Stimulated activated CD8-positive, alpha-beta memory T cell treated with anti-CD3 and anti-CD28 coated beads, Interleukin-2, amount 100 ng/mL, for 1 hour (primary cell): ENCODE measurements at places on chromosomes 16 and 17.

- no peak for DNase-seq
Observed at GRCh38 chr16:29903590-29903989, 3.3 kb downstream of the ASPHD1 start.

DNA sequence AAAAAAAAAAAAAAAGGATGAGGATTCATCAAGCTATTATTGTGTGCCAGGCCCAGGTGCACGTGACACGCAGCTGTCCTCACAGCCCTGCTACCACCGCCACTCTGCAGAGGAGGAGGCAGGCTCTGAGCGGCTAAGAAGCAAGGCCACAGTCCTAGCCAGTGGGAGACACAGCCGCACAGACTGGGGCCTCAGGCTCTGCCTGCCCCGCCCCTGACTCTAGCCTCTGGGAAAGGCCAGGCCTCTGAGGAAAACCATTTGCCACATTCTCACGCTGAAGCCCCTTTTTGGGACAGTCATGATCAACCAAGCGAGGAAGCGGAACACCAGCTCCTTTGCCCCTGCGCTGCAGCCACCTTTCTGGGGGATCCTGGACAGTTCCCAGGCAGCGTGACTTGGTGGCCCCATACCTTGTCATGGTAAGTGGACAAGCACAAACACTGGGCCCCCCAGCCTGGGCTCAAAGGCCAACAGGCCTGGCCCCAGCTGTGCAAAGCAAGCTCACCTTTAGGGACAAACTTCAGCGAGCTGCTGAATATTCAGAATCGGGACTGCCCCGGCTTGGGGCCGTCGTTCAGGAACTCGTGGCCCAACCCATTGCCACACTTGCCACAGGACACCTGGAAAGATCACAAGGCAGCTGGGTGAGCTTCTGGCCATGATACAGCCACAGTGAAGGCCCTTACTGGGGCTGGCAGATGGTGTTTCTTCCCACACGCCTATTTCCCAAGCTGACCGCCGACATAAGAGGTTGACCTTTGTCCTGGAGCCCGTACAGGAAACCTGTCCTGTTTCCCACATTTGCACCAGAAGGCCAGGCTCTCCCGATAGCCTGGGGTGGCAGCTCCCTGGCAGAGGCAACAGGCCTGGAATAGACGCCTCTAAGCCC lies 2.5 kb downstream of the MSRB1 start:
- DNase-seq: no peak

DNA sequence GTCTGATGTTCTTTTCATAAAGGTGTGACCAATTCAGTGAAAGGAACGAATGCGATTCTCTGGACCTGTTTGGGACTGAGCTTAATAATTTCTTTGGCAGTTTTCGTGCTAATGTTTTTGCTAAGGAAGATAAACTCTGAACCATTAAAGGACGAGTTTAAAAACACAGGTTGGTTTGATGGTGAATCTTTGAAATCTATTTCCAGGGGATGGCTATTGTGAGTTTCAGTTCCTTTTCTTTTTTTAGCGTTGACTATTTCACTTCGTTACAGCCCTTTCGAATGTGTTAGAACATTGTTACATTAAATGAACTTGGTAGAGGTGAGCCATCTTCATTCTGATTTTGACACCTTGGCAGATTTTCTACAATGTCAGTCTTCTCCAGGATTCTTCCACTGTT lies 1.2 kb downstream of the TNFRSF17 start:
- DNase-seq: no peak

DNA sequence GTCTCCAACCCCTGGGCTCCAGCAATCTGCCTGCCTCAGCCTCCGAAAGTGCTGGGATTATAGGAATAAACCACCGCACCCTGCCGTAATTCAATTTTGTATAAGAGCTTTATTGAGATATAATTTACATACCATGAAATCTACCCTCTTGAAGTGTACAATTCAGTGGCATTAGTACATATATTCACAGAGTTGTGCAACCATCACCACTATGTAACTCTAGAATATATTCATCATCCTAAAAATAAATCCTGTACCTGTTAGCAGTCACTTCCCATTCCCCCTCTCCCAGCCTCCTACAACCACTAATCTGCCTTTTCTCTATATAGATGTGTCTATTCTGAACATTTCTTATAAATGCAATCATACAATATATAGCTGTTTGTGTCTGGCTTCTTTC lies 26.1 kb downstream of the TOM1L2 start:
- DNase-seq: no peak

DNA sequence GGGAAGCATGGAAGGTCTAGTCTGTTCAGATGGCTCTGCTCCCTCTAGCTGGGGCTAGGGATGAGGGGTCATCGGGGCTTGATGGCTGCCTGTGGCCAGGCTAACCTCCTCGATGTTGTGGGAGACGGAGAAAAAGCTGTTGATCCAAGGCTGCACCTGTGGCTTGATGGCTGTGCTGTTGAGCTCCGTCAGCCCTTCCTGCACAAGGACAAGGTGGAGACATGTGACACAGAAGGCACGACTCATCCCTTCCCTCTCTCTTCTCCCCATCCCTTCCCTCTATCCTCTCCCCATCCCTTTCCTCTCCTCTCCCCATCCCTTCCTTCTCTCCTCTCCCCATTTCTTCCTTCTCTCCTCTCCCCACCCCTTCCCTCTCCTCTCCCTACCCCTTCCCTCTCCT lies 28.2 kb downstream of the FCSK start:
- no peak for DNase-seq

GRCh38 chr16:81608523-81609209 lies 164.1 kb downstream of the CMIP start:
- DNase-seq: no peak

DNA sequence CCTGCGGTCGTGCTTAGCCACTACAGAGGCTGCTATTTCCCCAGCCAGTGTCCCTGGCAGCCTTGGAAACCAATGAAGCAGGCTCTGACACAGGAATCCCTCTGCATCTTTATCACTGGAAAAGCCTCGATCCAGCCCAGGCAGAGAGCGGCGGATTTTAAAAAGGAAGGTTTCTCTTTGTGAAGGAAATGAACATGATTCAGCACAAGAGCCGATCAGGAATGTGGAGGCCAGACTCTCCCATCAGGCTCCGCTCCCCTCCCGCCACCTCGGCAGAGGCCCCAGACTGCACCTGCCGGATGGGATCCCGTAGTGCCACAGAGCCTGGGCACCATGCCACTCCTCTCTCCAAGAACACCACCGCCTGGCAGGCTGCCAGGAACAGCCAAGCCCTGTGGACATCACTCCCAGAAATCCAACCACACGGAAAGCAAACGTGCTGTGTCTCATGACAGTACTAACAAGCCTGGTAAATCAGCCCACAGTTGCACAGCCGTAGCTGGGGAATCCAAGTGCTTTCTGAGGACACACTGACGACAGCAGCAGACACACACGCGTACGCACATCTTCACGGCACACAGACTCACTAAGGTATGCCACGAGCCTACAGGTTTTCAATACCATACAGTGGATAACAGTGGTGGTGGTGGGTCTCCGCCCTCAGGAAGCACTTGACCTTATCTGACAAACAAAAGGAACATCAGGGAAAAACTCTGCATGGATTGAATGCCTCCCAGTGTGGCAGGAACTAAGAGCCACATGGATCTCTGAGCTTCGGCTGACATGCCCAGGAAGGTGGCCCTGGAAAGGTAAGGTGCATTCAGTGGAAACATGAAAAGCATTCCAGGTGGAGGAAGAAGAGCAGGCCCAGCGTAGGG lies 5.4 kb downstream of the LRRC75A start:
- DNase-seq: no peak

- DNase-seq: no peak
Observed at GRCh38 chr16:83737729-83738354, 69.9 kb upstream of the HSBP1 start.

DNA sequence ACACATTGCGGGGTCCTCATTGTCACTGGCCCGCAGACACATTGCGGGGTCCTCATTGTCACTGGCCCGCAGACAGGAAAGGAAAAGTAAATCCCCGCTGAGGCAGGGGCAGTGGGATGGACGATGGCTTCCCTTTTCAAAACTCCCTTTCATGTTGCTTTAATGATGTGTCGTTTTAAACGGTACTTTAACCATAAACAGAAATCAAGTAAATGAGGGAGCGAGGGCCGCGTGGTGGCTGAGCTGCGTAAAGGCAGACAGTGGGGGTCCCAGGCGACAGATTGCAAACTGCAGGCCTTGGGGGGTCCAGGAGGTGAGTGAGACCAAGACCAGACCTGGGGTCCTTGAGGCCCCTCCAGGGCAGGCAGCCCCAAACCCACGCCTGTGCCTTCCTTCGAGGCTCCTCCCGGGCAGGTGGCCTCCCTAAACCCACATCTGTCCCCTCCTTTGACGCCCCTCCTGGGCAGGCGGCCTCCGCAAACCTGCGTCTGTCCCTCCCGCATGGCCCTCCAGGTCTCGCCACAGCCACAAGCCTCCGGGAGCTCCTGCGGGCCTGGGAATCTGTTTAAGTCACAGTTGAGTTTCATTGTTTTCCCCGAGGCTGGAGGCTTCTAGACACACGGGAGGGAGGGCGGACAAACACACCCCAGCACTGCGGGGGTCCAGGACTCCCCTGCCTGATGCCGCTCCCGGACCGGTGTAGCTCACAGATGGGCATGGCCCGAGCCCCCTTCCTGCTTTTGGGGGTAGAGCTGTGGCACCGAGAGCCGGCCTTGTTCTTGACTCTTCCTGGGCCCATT lies 7.3 kb downstream of the PIEZO1 start:
- no peak for DNase-seq

- DNase-seq: no peak
Observed at GRCh38 chr17:354651-355556, 2.3 kb upstream of the RPH3AL start.

- DNase-seq: no peak
Observed at GRCh38 chr16:68231384-68232136, 4.4 kb downstream of the ESRP2 start.

- DNase-seq: no peak
Observed at GRCh38 chr17:33949100-33949499, 306.0 kb upstream of the CCL2 start.

DNA sequence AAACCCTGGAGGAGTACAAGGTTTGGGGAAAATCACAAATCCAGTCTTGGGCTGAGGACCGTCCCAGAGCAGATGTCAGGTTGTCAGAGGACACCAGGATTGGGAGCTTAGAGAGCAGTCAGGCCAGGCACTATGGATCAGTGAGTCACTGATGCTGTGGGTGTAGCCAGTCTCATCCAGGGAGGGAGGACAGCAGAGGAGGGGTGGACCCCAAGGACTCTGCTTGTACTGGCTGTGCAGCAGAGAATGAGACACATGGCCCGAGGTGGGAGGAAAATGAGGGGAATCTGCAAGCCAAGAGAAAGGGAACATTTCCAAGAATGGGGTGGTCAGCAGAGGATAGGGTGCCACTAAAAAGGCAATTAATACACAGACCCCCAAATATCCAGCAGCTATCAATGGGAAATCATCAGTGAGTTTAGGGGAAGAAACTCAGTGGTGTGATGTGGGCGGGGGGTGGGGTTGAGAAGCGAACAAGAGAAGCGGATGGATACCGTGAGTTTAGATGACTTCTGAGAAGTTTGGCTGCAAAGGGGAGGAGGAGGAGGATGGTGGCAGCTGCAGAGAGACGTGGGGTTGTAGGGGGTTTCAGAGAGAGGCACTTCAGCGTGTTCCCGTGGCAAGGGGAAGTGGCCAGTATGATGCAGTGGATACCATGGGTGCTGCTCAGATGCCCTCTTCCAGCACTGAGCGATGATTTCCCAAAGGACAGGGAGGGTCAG lies 43.9 kb downstream of the ARHGAP27 start:
- DNase-seq: no peak

- DNase-seq: no peak
Observed at GRCh38 chr17:37815536-37815935, 70.7 kb upstream of the HNF1B start.

GRCh38 chr16:84190731-84191388 lies at the start of gene ADAD2:
TSS of gene ADAD2 (plus strand) at chr16:84191157. CDS start at chr16:84191231, 74 bp downstream.
- DNase-seq: no peak

GRCh38 chr17:29613856-29614255 lies 8.9 kb downstream of the CORO6 start:
- no peak for DNase-seq

DNA sequence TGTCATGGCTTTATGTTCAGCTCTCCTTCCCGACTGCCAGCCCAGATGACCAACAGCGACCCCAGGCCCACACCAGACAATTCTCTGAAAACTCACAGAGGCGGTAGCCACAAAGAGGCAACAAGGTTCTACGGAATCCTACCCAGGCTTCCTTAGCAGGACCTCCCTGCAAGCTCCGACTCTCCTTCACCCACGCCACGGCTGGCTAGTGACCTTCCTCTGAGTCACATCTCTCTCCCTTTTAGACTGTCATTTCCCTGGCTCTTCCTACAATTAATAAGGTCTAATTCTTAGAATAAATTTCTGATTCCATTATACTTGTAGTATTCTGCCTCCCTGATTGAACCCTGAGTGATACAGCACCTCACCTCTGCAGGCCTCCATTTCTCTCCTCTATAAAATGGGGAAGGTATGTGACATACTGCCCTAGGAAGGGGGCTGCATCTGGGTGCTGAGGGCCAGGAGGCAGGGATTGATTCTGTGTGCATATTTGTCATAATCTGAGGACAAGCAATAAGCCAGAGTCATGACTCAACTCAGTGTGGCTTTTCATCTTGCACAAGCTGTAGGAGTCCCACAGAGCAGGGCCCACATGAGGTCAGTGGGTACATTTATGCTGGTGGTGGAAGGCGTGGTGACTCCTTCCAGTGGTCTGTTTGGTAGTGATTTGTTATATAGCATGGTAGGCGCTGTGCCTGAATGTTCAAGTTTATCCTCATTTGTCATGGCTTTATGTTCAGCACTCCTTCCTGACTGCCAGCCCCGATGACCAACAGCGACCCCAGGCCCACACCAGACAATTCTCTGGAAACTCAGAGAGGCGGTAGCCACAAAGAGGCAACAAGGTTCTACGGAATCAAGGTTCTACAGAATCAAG lies 46.2 kb downstream of the SMPD3 start:
- no peak for DNase-seq

DNA sequence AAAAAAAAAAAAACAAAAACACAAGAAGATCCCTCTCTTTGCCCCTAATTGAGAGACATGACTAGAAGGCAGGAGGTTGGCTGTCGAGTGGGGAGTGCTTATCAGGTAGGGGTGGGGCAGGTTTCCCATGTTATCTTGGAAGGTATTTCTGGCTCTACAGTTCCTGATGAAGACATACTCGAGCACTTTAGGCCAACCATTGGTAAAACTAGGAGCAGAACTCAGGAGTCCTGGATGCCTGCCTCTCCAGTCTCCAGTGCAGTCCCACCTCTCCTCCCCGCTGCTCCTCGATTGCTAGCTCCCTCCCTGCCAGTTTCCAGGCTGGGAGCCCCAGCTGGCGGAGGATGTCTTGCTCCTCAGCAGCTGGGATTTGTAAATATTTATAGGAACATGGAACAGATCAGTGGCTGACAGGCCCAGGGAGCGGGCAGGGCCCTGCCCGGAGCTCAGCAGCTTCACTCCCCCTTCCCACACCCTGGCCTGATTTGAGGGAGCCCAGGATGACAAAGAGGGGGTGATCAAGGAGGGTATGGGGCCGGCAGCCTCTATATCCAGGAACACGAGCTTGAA lies 11.4 kb upstream of the C1QL1 start:
- no peak for DNase-seq
